ENCODE measurements at places on chromosomes 3 and 15.

DNA sequence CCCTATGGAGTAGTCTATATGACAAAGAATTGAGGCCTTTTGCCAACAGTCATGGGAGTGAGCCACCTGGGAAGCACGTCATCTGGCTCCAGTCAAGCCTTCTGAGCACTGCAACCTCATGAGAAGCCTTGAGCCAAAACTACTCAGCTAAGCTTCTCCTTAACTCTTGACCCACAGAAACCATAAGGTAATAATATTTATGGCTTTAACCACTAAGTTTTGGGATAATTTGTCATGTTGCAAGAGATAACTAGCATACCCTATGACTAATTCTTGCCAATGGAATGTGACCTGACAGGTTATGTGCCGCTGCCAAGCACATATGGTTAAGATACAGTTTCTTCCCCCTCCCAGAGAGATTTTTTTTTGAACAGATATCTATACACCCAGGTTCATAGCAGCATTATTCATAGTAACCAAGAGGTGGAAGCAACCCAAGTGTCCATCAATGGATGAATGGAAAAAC is 11.8 kb upstream of the SLC6A11 start:
- no peak for DNase-seq

- DNase-seq, result no peak
Observed at GRCh38 chr15:74891469-74891868, 1.6 kb downstream of the MPI start.

GRCh38 chr3:140898340-140899180 is 43.1 kb upstream of the SLC25A36 start:
- no peak for DNase-seq

- no peak for DNase-seq
Observed at GRCh38 chr15:85826756-85827515, 32.2 kb upstream of the KLHL25 start.

DNA sequence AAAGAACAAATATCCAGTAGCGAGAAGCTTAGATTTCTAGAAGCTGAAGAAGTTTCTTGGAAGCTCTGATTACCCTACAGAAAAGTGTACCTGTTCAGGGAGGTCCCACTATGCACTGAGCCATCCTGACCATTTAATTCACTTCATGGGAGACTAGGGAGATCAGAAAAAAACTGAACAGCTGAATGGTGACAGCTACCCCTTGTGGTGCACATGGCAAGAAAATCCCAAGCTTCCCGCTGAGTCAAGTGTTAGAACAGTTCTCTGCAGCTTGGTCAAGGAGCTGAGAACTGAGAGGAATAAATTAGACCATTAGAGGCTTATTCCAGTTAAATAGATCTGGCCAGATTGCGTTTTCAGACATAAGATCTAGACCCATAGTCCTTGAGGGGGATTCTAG is 197.2 kb upstream of the VEPH1 start:
- no peak for DNase-seq

DNA sequence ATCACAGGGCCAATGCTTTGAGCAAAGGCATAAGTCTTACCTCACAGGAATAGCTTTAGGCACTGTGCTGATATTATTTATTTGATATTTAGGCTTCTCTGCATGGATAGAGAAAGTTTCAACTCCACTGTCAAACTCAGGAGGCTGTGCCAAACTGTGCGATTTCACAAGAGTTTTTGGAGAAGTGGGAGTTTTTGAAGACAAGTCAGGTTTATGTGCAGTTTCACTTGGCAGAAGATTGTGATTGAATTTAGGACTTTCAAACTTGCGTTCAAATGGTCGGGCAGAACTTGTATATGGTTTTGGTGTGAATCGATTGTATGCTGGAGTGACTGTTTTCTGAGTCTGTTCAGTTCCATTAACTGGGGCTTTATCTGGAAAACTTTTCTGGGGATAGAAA is 113.7 kb downstream of the TJP1 start:
- DNase-seq, result no peak

DNA sequence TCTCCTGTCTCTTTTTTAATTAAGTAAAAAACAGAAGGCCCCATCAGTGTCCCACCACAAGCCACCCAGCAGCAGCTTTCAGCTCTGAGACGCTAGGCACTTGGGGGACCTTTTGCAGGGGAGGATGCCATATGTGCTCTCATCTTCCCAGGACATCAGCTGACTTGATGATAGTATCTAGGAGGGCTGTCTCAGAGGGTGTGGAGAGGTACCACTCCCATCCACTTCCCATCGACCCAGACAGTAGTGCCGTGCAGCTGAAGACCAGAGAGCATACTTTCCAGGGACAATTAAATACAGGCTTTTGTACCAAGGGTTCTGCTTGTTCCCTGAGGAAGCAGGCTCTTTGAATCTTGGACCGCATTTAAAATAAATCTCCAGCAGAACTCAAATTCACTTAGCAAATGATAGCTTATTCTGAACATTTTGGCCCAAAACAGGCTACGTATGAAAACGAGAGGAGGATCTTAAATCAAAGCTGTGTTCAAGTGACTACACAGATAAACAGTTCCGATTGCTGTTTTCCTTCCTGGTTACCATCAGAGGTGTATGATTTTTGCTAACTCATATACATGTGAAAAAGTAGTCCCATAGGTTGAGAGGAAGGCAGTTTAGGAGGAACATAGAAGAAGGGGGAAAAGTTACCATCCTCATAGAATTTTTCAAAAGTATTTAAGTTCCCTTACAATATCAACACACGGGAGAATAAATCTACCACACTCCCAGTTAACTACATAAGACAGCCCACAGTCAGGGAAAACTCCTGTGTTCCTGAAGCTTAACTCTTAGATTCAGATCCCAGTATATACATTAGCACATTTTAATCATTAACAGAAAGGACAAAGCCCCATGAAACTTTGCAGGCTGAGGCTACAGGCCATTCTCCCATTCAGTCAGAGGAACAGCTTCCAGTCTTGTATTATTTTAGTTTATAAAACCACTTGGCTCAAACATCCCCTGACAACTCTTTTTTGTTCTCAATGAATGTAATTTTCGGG is 9.5 kb downstream of the WNT5A start:
- DNase-seq, result no peak

DNA sequence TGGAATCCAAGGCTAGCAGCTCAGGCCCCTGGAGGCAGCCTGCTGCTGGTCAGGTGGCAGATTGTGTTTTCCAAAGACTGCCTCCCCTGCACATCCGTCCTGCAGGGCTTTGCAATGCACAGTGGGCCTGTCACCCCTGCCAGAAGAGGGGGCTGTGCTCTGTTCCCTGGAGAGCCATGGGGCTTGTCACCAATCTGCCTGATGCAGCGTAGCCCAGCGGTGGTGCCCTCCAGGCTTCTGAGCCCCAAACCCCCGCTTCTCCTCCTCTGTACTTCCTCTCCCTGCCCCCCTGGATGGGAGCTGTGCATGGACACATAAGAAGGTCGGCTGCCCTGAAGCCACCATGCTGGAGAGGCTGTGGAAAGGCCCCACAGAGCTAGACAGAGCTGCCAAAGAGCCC is 10.0 kb upstream of the PLXNA1 start:
- DNase-seq, result no peak

- no peak for DNase-seq
Observed at GRCh38 chr15:64386291-64386690, 1.3 kb upstream of the TRIP4 start.

DNA sequence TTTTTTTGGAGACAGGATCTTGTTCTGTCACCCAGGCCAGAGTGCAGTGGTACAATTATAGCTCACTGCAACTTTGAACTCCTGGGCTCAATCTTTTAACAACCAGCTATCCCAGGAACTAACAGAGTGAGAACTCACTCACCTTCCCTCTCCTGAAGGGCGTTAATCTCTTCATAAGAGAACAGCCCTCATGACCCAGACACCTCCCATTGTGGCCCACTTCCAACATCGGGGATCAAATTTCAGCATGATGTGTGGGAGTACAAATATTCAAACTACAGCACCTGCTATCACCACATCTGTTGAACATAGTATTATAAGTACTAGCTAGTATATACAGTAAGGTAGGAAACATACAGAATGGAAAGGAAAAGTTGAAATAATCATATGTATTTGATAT is 132.5 kb downstream of the DOCK3 start:
- no peak for DNase-seq

DNA sequence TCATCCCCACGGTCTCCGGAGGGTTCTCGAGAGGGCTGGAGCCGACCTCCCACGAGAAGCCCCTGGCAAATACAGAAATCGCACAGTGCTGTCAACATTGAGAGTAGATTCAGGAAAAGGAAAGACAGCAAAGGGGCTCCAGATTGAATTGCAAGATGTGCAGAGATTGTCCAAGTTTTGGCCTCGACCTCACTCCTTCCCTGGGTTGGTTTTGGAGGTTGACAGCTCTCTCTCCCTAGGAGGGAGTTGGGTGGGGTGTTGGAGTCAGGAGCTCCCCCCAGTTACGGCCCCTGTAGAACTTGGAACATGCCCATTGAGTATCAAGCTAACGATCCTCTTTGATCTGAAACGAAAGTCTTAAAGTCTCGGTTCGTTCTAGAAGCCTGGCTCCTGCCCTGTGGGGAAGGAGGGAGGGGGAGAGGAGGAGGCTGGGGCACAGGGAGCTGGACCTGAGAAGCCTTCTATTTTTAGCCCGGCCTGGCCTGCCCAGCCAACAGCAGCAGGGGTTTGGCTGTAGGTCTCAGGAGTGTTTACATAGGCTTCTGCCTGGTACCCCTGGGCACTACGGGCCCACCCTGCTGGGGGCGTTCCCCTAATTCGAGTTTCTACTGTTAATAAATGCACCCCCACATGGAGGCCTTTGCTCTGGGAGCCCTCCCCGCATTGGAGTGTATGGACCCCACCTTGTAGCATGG is 672 bp upstream of the KY start:
- DNase-seq, result no peak

DNA sequence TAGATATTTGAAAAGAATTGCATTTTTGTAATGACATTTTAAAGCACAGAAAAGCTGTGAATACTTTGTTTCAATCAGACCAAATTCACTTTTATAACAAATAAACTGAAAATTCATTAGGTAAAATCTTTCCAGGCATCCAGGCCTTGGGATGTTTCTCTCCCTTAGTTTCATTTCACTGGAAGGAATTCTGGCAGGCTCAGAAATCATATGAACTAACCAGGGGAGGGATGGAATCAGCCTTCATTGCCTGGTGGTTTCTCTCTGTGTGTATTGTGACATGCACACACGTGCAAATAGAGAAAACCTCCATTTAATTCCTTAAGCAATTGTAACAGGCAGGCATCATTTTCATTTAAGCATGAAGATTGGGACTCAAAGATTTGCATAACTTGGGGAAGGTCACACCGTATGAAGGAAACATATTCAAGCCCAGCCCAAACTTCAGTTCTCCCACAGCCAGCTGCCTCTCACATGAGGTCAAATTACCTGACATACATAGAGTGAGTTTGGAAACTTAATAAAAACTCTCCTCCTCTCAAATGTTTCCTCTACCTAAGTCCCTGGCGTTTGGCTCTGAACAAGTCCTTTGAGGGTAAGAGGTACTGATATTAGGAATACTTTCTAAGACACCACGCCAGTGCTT is 376.1 kb upstream of the MCTP2 start:
- DNase-seq, result no peak

DNA sequence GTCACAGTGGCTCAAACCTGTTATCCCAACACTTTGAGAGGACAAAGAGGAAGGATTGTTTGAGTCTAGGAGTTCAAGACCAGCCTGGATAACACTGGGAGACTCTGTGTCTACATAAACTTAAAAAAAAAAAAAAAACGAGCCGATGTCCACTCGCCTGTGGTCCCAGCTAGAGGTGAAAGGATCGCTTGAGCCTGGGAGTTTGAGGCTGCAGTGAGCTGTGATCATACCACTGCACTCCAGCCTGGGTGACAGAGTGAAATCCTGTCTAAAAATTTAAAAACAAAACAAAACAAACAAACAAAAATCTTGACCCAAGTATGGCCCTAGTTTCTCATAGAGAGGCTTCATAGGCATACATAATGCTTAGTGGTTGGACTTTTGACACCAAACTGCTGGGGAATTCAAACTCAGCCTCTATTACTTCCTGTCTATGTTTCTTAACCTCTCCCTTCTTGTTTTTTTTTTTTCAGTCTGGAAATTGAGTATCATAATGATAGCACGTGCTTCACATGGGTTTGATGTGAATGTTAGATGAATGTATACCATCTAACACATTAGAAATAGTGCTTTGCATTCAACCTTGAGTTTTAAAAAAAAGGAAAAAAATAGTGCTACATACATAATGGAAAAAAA is 46.4 kb upstream of the CAPN7 start:
- DNase-seq, result no peak

DNA sequence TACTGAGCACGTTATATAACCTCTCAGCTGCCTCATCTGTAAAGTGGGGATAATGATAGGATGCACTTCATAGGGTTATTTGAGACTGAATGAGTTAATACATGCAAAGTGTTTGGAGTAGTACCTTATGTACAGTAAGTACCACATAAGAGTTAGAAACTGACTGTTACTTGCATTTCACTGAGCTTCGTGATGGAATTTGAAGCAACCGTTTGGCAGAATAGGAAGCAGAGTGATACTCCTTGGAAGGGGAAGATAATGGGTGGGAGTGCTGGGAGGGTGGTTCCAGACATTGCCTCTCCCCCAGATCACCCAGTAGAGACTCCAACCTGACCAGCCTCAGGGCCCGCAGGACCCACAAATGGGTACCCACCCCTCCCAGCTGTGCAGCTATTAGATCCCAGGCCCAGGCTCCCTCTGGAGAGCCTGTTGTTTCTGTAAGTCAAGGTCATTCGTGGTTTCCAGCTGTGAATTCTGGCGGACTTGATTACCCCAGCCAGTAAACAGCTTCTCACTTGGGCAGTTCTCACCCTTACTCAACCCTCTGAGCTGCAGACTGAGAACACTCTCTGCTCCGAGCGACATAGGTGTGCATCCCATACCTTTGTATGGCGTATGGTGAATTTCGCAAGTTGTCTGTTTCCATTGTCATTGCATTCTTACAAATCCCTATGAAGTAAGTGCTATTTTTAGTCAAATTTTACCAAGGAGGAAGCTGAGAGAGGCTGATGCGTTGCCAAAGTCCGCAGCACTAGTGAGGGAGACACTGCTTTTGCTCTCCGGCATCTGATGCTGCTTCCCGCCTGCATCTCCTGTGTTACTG is 11.1 kb downstream of the ALPK3 start:
- DNase-seq, result no peak

DNA sequence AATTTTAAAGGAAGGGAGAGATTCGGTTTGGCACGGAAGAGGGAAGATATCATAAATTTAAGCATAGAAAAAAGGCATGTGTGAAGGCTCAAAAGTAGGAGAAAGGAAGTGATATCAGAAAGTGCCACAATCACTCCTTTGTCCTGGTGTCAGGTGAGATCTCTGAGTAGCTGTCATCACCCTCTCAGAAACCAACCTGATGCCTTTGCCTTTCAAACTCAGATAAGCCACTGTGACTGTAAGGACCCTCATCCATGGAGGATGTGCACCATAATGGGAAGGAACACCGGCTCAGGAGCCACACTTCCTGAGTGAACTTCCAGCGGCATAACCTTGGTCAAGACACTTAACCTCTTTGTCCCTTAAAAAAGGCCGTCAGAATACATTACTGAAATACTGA is 318.7 kb upstream of the SEMA6D start:
- DNase-seq, result no peak

- no peak for DNase-seq
Observed at GRCh38 chr3:11739123-11739522, 95.4 kb upstream of the VGLL4 start.

DNA sequence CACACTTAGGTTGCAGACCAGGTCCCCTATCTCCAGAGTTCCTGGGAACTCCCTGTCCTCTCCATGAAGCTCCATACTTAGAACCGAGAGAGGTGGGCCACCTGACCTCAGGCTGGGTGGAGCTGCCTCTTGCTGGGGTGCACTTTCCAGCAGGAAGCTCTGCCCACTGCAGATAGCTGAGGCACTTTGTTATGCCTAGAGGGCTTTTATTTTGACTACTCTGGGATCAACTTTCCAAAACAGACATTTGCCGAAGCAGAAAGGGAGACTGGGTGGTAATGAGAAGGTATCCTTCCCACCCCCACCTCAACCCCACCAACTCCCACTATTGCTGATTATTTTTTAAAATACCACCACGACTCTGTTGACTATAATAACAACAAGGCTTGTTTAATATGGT is 54.7 kb downstream of the CLDN11 start:
- DNase-seq, result no peak

Data from esophagus squamous epithelium (tissue), 5 donors.